ENCODE measurements at places on chromosomes 7 and 10.
A peak's percentile ranks its signal among the peaks of the same experiment; 100 is the strongest.

GRCh38 chr7:43244784-43245183 is 132.3 kb downstream of the HECW1 start:
- no peak for DNase-seq

- no peak for DNase-seq
Observed at GRCh38 chr10:119306986-119307392, 99.6 kb downstream of the GRK5 start.

DNA sequence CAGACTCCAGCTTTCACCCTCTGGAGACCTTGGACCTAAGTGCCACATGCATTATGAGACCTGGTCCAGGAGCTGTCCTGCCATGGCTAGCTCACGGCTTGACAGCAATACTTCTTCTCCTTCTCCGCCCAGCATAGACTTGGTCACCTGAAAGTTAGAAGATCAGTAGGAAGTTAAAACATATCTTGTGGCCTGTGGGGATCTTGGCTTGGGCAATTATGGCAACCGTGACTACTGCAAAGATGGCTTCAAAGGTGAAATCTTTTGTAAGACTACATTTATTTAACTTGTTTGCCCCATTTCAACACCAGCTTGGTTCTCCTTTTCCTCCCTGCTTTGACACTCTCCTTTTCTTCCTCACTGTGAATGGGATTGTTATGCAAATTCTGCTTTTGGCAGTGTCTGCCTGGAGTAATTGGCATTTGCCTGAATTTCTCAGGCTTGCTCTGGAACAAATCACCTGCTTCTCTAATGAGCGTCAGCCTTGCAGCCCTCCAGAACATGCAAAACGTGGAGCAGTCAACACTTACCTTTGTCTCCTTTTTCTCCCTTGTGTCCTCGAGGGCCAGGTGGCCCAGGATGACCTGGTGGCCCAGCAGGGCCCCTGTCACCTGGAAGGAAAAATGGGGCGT is 53.4 kb downstream of the COL17A1 start:
- peak; percentile 3 for DNase-seq

GRCh38 chr10:126101736-126102135 is 205.4 kb downstream of the FANK1 start:
- DNase-seq: peak; percentile 60

GRCh38 chr7:30155481-30155880 is 20.7 kb downstream of the MTURN start:
- DNase-seq: no peak

DNA sequence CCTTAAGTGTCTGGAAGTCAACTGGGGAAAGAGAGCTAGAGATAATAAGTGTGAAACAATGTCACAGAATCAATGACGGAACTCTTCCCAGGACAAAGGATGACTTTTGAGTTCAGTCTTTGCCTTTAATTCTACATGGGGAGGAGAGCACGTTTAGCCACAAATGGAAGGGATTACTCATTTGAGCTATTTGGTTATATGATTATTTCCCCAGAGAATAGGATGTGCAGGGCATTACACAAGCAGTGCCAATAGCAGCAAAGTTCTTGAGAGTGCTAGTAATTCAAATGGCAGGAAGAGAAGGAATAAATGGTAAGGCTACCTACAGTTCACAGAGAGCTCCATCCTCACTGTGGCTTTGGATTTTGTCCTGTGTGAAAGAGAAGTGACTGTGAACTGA is 6.0 kb downstream of the EGFR start:
- DNase-seq: no peak

DNA sequence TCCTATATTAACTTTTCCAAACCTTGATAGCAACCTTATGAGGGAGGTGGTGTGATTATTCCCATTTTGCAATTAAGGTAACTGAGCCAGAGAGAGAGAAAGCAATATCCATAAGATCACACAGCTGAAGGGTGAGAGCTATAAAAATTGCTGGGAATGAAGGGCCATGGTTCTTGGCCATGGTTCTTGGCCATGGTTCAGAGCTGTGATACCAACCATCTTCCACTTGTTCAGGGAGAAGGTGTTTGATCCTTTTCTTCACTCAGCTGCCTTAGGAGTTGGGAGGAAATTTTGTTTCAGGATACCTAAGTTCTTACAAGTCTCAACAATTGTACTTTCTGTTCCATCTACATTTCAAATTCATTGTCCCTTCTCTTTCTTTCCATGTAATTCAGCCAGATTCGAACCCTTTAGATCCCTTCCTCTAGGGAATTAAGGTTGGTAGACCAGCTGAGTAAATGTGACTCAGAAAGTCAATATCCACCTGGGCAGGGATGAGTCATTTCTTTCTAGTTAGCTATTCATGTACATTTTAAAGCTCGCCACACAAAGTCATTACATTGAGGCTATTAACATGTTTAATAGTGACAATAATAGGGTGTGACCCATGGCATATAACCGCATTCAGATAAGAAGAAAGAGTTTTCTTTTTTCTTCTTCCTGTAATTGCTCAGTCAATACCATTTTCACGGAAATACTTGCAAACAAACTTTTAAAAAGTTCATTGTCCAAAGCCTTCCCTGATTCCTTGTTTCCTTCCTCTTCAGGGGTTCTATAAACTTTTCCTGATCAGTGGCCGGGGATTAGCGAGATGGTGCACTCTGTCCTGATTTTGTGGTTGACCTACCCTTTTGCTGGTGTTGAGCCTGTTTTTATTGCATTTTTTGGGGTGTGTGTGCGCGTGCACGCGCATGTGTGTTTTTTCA is 143.4 kb downstream of the TCF7L2 start:
- no peak for DNase-seq

DNA sequence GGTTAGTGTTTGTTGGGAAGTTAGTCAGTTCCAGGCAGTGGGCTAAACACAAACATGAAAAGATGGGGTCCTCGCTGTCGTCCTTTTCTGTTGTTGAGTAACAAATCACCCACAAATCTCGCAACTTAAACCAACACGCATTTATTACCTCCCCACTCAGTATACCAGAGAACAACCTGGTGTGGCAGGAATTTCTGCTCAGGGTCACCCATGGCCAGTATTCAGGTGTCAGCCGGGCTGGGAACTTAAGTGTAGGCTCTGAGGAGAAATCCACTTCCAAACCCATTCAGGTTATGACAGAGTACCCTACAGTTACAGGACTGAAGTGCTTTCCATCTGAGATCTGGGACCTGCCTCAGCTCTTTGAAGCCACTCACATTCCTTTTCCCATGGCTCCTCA is 73.6 kb upstream of the SP4 start:
- DNase-seq: no peak

DNA sequence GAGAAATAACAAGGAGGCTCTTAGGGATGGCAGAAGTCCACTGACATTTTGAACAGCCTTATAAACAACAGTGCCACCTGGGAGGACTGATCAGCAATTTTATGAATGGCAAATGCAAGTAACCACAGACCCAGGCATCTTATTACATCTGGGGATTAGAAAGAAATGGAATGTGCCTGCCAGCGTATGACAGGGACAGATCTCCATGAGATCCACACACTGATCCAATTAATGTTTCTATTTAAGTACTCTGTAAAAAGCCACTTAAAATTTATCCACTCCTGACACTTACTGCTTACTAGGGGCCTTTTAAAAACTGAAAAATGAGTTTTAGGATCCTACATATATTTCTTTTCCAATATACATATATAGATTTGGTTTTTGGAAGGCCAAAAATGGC is 28.6 kb downstream of the PARD3 start:
- no peak for DNase-seq

DNA sequence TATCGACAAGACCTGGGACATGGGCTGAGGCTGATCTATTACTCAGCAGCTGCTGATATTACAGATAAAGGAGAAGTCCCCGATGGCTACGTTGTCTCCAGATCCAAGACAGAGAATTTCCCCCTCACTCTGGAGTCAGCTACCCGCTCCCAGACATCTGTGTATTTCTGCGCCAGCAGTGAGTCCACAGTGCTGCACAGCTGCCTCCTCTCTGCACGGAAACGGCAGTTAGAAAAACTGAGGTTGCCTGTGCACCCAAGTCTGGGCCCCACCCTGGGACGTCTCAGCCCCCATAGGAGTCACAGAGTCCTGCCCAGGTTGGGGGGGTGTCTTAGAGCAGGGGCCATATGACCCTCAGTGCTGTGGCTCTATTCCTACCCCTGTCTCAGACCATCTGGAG is 167.4 kb upstream of the PRSS58 start:
- DNase-seq: no peak

DNA sequence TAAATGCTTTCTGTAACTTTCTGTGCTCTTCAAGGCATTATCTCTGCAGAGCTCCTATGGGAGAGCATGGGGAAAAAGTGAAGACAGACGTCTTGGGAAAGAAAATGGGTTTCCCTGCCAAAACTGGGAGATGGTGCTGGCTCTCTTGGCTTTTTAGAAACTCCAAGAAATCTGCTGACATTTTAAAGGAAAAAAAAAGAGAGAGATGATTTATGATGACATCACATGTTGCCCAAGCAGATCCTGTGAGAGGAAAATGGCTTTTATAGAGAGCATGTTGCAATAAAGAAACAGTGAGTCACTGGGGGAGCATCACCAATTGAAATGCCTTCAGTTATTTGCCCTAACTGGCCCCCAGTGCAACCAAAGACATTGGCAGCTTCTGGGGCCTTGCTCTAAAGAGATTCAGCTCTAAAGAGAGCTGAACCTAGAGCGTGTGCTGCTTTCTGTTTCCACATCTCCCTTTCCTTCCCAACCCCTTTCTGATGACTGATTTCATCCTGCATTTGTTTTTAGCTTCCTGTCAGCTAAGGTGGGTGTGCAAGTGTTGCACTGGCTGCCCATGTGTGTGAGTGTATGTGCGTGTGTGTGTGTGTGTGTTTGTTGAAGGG is 37.7 kb downstream of the LRMDA start:
- DNase-seq: no peak

GRCh38 chr10:22932626-22933370 is 4.9 kb downstream of the ARMC3 start:
- DNase-seq: no peak

DNA sequence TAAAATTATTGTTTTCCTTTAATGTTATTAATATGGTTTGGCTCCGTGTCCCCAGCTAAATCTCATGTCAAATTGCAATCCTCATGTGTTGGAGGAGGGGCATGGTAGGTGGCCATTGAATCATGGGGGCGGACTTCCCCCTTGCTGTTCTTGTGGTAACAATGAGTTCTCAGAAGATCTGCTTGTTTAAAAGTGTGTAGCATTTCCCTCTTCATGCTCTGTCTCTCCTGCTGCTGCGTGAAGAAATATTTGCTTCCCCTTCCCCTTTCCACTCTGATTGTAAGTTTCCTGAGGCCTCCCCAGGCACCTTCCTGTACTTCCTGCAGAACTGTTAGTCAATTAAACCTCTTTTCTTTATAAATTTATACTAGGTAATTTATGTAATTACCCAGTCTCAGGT is 27.5 kb downstream of the VIM start:
- no peak for DNase-seq

DNA sequence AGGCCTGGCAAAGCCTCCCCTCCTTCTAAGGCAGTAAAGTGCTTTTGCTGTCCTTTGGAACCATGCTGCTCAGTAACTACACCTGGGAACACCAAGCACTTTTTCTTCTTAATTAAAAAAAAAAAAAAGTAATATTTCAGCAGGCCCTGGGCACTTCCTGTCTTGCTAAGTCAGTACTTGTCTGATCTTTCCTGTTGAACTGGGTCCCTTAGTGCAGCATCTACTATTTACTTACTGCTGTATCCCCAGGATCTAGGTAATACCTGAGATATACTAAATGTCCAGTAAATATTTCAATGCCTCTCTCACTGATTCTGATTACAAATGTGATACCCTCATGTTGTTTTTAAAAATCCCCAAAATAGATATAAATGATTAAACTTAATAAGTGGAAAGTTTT is 77.4 kb downstream of the PPP1R3C start:
- DNase-seq: no peak

- DNase-seq: no peak
Observed at GRCh38 chr7:140458201-140458600, 21.1 kb downstream of the MKRN1 start.

GRCh38 chr10:70324339-70324861 is 40.6 kb upstream of the NPFFR1 start:
- DNase-seq: peak; percentile 81

DNA sequence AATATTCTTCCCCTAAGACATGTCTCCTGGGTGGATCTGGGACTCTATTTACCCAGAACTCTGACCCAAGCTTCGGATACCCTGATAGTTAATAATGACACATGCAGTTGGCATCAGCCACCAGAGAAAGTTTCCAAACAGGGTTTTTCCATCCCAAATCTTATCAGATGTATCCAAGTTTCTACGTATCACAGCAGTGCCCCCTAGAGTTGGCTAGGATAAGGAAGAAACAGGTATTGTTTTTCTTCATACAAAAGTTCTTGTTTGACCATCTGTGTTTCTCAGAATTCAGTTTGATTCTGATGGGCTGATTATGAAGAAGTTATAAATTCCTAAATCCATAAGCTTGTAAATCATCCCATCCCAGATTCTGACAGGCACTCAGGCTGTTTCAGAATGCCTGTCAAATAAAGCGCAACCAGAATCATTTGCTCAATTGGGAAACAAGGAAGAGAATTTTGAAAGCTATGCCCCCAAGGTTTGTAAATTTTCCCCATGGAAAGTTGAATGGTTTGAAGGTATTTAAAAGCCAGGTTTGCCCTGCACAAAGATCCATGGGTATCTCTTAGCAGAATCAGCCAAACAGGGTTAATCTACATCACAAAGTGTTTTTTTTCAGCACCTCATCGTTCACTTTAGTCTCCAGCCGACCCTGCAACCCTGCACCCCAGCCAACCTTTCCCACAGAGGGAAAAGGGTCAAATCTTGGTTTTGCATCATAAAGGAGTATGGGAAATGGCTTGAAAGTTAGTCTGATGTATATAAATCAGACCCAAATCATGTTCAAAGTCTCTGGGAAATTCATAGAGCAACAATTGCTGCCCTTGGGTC is 47.4 kb downstream of the NRAP start:
- no peak for DNase-seq

GRCh38 chr7:107920048-107920772 is 29.2 kb downstream of the DLD start:
- DNase-seq: no peak

DNA sequence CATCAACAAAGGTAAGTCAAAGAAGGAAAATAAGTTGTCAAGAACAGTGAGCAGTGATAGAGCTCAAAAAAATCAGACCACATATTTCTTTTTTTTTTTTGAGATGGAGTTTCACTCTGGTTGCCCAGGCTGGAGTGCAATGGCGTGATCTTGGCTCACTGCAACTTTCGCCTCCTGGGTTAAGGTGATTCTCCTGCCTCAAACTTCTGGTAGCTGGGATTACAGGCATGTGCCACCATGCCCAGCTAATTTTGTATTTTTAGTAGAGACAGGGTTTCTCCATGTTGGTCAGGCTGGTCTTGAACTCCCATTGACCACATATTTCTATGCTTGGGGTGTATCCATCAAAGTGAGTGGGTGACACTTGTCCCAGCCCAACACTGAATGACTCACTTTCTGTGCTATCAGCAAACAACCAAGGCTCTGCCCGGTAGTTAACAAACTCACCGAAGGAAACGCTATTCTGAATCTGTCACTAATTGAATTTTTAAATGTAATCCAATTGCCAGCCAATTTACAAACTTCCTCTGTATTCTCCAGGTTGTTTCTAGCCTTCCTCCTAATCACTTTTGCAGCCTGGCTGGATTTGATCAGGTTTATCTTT is 19.6 kb upstream of the SMNDC1 start:
- DNase-seq: no peak
